Vagina (tissue), 2 donors: ENCODE measurements at places on chromosomes 7 and 10.

GRCh38 chr10:90969947-90970673 lies 49.2 kb upstream of the ANKRD1 start:
- no peak for DNase-seq

DNA sequence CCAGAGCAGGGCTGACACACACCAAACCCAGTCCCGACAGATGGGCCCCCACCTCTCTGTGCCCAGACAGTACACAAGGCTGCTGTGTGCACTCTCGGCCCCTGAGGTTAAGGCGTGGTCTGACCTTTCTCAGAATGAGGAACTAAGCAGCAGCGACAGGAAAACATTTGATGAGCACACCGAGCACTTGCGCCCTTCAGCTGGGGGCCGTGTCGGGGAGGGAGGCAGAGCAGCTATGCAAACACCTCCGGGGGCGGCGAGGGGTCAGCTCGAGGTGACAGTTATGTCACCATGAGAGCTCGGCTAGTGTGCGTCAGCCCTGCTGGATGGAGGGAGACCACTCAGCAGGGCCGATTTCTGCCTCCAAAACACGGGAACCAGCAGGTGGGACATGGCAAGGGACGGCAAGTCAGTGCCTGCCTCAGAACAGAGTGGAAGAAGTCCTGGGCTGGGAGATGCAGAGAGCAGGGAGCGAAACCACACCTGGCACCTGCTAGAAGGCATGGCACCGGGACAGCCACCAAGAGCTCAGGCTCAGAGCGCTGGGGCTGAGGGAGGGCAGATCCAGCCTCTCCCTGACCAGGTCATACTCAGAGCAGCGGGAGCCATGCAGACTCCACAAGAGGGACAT lies 57.4 kb downstream of the CHST15 start:
- no peak for DNase-seq

- DNase-seq: no peak
These were observed 1.4 kb downstream of the TRA2A start for GRCh38 chr7:23530405-23530804.

DNA sequence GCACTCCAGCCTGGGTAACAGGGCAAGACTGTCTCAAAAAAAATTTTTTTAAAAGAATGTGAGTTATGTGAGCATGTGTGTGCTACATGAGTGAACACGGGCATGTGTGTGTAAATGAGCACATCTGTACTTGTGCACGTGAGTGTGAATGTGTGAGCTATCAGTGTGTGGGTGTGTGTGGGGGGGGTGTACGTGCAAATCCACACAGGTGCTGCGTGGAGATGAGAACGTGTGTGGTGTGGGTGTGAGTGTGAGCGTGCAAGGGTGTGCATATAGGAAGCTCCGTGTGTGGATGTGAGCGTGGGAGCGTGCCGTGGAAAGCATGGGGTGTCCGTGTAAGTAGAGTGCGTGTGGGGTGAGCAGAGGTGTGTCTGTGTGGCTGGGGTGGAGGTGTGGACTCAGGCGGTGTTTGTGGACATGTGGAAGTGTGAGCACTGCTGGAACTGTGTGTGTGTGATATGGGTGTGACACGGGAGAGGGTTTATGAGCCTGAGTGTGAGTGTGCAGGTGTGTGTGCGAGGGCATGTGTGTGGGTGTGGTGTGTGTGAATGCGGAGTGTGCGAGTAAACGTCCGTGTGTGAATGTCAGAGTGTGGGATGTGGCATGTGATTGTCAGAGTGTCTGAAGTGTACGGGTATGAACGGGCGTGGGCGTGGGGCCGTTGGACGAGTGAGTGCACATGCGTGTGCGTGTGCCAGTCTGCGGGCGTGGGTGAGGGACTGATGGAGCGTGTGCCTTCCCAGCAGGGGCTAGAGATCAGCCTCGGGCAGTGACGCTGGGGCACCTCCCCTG lies 45.9 kb upstream of the TNRC18 start:
- no peak for DNase-seq

- DNase-seq: no peak
These were observed 64.5 kb upstream of the TAC1 start for GRCh38 chr7:97667359-97667758.

GRCh38 chr7:69190763-69191162 lies 407.5 kb upstream of the AUTS2 start:
- no peak for DNase-seq

GRCh38 chr7:42081671-42082070 lies 155.3 kb downstream of the GLI3 start:
- DNase-seq: no peak

DNA sequence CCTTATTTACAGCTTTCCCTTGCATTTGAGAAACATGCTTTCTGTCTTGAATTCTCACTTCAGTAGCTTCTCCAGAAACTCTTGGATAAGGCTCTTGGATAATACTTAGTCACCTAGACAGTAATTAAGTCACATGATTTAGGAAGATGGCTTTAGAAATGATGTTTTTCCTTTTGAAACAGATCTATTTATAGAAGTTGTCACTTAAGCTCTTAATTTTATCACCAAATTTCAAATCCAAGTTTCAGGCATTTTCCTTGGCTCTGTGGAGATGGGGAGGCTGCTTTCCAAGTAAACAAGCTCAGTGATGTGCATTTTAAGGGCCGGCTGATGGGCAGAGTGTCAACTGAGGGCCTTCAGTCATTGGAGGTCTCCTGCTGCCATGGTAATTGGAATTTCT lies 130.3 kb downstream of the SRI start:
- DNase-seq: no peak

GRCh38 chr10:58758321-58758720 lies 245.6 kb downstream of the BICC1 start:
- no peak for DNase-seq

GRCh38 chr10:28810057-28810870 lies 132.9 kb downstream of the BAMBI start:
- no peak for DNase-seq

GRCh38 chr10:21169271-21169670 lies 272.2 kb upstream of the NEBL start:
- no peak for DNase-seq

GRCh38 chr10:49309691-49310411 lies 10.9 kb downstream of the C10orf71 start:
- DNase-seq: no peak

GRCh38 chr7:67475293-67475692 lies 478.7 kb downstream of the TYW1 start:
- DNase-seq: no peak

DNA sequence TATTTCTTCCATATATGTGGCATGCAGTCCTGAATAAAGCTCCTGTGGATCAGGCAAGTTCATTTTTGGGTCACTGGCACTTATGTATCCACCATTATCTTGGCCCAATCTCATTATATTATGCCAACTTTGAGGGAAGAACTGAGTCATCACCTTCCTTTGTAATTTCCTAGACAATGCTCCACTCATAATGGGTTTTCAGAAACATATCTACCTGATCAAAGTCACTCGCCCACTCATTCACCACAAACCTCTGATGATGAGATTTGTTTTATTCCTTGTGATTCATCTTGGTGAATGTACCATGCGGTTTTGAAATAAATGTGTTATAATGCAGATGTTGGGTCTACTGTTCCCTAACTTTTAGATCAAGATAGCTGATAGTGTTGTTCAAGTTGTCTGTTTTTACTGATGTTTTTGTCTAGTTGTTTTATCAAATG lies 525.8 kb downstream of the KIF20B start:
- no peak for DNase-seq

DNA sequence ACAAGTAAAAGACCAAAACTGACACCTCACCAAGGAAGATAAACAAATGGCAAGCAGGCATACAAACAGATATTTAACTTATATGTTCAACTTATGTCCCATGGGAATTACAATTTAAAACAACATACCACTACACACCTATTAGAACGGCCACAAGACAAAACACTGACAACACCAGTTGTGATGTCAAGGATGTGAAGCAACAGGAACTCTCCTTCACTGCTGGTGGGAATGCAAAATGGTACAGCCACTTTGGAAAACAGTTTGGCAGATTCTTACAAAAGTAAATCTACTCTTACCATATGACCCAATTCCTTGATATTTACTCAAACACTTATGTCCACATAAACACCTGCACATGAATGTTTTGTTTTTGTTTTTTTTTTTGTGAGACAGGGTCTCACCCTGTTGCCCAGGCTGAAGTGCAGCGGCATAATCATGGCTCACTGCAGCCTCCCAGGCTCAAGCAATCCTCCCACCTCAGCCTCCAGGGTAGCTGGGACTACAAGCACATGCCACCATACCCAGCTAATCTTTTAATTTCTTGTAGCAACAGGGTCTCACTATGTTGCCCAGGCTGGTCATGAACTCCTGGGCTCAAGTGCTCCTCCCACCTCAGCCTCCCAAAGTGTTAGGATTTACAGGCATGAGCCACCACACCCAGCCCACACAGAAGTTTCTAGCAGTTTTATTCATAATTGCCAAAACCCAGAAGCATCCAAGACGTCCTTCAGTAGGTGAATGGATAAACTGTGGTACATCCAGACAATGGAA lies 27.3 kb downstream of the HERC4 start:
- DNase-seq: no peak

DNA sequence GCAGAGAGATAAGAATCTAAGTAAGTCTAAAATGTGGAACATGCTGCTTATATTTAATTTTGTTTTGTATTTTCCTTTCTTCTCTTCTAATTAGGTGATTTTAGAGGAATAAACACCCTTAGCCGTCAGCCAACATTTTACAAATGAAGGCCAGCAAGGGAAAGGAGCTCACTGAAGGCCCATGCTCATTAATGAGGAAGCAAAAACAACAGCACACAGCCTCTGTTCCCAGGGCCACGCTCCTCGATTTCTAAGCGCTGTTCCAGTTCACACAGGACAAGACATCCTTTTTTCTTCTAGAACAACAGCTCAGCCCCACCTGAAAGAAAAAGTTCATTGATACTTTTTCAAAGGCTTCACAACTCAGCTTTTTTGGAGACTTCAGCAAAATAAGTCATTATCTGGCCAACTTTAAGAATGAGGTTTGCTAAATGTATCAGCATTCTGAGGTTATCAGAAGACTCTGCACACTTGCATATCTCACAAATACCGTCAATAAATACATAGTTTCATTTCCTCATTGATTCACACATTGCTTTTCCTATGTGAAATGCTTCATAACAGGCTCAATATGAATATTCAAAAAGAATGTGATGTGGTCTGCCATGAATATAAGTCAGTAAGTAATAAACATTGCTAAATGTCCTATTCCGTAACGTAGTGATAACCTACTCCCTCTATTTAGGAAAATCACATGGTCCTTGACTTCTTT lies 34.8 kb upstream of the SFMBT2 start:
- DNase-seq: no peak

GRCh38 chr10:68560186-68560942 lies at the start of gene TET1:
TSS of gene TET1 (plus strand) at chr10:68560337. CDS start at chr10:68572339, 12,002 bp downstream.
- no peak for DNase-seq

DNA sequence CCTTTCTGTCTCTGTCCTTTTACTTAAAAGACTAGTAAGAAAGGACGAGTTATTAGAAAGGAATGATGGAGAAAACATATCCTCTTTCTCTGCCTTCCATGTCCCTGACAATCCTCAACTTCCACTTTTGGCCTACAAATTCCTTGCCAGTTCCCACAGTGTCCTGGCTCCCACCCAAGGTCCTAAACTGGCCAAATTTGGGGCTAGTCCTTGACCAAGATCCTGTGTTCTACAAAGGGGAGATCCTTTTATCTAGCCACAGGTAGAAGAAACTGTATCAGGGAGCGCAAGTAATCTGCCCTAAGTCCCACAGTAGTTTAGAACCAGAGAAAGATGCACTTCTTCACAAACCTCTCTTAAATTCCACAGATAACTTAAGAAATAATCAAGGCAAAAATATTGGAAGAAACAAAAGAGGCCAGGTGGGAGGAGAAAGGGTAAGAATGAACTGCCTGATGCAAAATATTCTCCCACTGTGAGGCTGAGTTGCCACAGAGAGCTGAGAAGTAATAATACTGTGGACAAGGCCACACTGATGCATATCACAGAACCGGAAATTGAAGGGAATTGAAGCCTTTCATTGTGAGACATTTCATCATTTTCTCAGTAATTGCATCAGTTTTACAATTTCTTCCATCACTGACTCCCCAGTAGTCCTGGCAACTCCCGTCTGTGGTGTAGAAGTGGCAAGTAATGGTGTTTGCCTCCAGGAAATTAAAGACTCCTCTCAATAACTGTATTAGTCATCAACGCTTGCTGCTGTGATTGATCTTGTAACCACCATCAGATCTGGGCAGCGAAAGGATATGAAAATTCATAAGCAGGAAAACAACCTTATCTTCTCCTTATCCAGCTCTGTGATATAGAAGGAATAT lies 47.2 kb downstream of the DNAJC12 start:
- DNase-seq: no peak

DNA sequence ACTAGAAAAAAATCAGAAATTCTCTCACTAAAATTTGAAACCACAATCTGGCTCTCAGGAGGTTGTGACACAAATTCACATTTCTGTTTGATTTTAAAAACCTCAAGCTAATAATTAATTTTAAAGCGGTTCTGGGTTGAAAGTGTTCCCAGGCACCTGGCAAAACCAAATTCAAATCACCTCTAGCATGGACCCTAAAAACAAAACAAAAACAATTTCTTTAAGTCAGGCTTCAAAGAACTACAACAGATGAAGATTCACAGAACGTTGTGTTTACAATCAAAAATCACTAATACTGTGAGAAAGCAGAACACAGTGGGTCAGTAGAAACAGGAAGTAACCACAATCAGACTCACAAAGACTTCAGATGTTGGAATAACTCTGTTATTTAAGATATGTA lies 7.2 kb upstream of the RELN start:
- DNase-seq: no peak

DNA sequence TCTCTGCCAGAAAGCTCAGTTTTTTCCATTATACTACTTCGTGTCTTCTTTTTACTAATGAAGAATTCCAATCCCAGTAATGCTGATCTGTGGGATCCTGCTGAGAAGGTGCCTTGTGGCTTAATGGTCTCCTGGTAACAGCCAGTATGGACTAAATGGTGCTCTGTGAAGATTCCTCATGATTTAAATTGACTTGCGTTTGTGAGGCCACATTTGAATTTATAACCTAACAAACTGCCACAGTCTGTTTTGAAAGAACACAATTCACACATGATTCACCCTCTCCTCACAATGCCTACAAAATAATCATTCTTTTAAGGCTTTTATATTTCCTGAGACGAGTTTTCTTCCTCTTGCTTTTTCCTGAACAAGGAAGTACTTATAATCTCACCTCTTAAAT lies 140.0 kb downstream of the MBL2 start:
- no peak for DNase-seq

- no peak for DNase-seq
These were observed 425 bp downstream of the TLL2 start for GRCh38 chr10:96513305-96513697.

DNA sequence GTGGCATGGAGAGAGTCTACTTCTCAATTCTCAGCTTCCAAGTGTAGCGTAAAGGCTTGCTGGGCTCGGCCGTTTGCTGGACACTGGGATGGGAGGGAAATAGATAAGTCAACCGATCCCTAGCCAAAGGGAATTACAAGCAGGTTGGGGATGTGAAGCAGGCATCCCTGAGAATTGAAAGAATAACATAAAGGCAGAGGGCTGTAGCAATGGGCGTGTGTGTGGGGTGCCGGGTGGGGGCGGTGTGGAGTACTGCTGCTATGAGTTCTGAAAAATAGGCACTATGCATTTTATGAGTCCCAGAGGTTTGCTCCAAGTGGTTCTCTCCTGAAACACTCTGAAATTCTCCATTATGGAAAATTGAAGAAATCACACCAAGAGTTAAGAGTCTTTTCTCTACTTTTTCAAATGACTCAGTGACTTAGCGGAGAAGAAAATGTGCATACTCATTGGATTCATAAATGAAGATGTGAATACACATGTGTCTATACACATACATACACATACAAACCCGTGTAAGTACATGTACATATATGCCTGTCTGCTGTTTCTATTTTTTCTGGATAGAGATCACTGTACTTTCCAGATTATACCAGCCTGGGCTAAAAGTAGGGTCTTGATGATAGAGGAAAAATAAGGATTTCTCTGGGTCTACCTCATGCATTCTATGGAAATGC lies 65.4 kb downstream of the ADRA2A start:
- DNase-seq: no peak
